GM12892 (cell line): ENCODE measurements at places on chromosomes 7 and 10.

DNA sequence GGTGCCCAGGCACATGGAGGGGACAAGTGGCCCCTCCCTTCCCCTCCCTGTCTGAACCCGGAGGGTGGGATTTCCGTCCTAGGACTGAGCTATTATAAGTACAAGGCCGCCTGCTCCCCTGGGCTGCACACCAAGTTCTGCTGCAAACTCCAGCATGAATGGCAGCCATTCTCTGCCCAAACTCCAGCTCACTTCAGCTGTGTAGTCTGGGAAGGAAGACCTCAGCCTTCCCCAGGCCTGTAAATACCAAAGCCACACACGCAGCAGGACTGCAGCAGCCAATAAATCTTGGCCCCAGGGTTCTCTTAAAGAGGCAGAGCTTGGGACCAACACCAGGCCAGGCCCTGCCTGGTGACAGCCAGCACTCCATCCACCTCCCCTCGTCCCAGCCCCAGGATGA, 291.3 kb upstream of the ZMIZ1 start:
- DNase-seq: no peak

GRCh38 chr10:42940487-42941294, 136.2 kb upstream of the RET start:
- DNase-seq: no peak

DNA sequence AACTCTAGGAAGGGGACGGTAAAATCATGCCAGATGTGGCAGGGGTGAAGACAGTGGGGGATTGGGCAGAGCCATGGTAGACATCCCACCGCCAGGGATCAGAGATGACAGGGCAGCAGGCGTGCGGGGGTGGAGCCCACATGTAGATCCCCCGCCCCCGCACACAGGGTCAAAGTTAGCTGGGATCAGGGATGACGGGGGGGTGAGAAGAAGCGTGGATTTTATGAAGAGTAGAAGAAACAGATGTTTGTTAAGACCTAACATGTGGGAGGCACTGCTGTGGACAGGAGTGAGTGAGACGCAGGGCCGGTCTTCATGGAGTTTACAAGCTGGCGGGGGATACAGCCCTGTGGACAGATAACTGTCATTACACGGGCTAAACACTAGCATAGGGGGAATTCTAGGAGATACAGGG, 154.0 kb upstream of the KLF14 start:
- DNase-seq: no peak

DNA sequence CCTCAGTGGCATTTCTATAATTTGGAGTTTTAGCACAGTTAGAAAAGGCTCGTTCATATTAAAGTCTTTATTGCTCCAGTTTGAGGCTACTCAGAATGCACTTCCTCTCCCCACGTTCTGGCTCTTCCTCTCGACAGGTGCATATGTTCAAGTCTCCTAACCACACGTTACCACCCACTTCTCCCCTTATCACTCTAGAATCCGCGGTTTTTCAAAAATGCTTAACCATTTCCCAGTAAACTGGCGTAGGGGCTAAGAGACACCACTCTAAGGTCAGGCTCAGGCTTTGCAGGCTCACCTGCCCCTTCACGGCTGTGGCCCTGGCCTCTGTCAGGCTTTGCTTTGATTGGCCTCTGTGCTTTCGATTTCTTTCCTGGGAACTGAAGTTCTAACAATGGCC, 383.6 kb downstream of the GLRX3 start:
- no peak for DNase-seq

DNA sequence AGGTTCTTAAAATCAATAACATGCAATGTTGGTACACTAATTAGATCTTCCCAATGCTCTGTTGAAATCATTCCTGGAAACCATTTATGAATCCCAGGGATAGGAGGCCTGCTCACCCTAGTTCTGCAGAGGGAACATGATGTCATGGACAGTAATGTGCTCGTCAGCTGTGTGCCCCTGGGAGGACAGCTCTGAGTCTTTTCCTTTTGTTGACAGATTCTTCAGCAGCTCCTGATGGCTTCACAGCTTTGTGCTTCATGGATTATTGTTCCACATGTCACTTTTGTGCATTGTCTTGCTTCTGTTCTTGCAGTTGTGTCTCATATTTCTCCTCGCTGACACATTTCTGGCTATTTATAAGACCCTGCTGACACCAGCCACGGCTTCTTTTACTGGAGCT, 367.5 kb downstream of the CCSER2 start:
- no peak for DNase-seq

- no peak for DNase-seq
These were observed 321.3 kb downstream of the BICC1 start for GRCh38 chr10:58833771-58834561.

DNA sequence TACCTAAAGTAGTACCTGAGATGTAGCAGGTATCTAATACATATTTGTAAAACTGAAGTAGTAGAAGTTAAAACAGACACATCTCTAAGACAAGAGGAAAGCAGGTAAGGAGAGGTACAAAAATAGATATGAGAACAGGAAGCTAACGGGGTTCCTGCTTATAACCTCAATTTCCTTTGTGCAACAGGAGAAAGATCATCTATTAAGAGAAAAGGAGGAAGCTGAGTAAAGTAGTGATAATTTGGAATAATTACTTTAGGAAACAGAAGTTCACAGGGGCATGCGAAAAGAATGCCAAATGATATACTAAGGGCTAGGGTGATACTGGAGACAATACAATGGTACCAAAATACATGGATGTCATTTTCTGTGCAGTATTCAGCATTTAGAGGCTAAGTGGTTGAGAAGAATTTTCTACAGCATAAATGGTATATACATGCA, 108.7 kb downstream of the NRBF2 start:
- DNase-seq: no peak

DNA sequence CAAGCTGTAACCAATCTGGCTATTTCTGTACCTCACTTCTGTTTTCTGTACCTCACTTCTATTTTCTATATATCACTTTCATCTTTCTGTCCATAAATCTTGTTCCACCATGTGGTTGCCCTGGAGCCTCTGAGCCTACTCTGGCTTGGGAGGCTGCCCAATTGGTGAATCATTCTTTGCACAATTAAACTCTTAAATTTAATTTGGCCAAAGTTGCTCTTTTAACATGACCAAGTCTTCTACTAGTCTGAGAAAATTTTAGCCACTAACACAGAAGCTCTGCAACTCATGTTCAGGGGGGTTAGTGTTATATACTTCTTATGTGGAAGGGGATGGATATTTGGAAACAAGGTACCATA, 503.5 kb downstream of the KIF20B start:
- DNase-seq: no peak

DNA sequence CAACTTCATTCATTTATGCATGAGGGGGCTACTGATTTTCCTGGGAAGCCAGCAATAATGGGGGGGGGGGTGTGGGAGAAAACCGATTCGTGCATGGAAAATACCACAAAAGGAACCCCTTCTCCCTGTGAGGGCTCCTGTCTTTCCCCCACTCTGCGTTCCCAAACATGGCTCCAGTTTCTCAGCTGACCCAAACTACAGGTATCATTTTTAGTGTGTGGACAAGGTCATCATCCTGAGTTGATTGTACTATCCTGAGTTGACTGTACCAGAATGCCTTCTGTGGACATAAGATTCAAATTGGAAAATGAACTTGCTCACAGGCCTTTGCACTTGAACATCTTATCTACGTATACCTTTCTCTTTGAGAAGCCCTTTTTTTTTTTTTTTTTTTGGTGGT, 49.9 kb downstream of the ZRANB1 start:
- DNase-seq: no peak

DNA sequence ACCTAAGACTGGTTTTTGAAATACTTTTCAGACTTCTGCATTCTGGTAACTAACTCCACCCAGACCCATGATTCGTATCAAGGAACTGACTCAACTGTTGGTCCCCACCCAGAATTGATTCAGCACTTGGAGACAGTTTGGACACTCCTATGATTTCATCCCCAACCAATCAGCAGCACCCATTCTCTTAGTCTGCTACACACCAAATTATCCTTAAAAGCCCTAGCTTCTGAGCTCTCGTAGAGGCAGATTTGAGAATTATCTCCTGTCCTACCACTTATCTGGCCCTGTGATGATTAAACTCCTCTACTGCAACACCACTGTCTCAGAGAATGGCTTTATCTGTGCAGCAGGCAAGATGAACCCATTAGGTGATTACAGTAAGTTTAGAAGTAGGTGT, 7.7 kb upstream of the GSTO1 start:
- DNase-seq: no peak

- no peak for DNase-seq
These were observed 204.0 kb downstream of the AHR start for GRCh38 chr7:17502213-17503060.

- DNase-seq: no peak
These were observed 48.9 kb downstream of the CALD1 start for GRCh38 chr7:134828361-134828760.

DNA sequence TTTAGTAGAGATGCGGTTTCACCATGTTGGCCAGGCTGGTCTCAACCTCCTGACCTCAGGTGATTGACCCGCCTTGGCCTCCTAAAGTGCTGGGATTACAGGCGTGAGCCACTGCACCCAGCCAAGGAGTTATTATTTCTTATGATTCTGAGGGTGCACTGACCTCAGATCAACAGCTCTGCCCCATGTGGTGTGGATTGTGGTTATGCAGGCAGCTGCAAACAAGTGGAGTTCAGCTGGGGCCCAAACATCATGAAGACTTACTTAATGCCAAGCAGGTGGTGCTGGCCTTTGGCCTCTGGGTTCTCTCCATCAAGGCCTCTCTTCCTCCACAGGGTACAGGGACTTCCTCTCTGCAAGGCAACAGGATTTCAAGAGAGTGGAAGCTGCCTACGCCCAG, 45.1 kb upstream of the OPTN start:
- DNase-seq: no peak

GRCh38 chr7:48312151-48312550, 140.9 kb downstream of the ABCA13 start:
- DNase-seq: no peak

- no peak for DNase-seq
These were observed 139.0 kb upstream of the MKLN1 start for GRCh38 chr7:131188367-131189339.

DNA sequence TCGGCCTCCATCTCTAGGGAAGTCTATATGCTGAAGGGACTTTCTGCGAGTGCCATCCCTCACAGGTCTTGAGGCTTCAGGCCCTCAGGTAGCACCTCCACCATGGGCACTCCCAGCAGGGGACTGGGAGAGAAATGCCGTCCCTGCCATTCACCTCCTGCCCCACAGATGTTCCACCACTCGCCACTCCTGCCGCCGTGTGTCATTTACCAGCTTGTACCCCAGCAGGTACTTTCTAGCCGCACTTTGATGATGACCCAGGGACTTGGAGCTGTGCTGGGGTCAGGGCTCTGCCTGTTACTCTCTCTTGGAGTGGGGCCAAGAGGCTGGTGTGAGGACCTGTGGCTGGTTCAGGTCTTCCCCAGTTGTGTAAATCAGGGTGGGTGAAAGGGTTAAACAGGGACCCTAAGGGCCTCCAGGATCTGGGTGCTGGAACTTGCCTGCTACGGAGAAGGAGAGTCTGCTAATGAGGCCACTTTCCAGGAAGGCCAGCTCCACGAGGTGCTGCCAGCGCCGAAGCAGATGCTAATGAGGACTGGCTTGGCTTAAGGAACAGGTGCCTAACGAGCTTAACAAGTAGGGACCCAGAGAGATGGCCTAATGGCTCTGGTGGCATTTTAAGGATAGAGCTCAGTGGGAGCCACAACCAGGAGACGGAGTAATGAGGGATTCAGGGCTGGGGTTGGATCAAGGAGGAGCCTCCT, 32.4 kb downstream of the CRHR2 start:
- no peak for DNase-seq

- no peak for DNase-seq
These were observed 114.0 kb upstream of the LYZL2 start for GRCh38 chr10:30743586-30743985.
